ENCODE measurements at places on chromosomes 3 and 15. TPM values are rescaled to one million over a fixed set of nuclear protein-coding genes. Genes with fewer than 3 reads are reported as not detected.

GRCh38 chr3:29176501-29176900, 104.4 kb upstream of the RBMS3 start:
- no peak for DNase-seq

FAH gene
- 2.9 TPM for total RNA-seq

DNA sequence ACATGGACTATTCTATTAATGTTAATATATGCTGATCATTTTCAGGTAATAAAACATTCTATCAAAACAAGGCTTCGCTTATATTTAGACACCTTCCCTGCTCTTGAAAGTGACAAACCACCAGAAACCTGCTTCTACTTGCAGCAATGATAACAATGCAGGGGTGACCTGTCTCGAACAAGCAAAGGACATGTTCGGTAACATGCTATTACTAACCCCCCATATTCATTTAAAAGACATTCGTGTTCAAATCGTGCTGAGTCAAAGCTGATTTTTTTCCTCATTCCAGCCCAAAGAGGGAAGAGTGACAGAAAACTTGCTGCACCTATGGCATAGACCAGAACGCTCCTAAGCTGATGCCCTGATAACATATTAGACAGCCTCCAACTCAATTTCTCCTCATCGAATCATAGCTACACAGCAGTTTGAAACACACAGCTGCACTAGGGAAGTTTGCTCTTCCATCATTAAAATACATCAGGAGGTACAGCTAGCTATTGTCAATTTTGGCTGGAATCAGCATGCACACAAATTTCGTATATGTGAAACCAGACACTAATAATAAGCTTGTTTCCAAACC, 341.5 kb downstream of the FOXP1 start:
- DNase-seq = no peak

GRCh38 chr15:61558172-61559136, 329.4 kb upstream of the RORA start:
- DNase-seq = no peak

- no peak for DNase-seq
Observed at GRCh38 chr3:116267116-116267515, 178.2 kb downstream of the LSAMP start.

Measured in frontal cortex (tissue), 4 donors.